HFFc6 (cell line): ENCODE measurements at places on chromosomes 16 and 17.

DNA sequence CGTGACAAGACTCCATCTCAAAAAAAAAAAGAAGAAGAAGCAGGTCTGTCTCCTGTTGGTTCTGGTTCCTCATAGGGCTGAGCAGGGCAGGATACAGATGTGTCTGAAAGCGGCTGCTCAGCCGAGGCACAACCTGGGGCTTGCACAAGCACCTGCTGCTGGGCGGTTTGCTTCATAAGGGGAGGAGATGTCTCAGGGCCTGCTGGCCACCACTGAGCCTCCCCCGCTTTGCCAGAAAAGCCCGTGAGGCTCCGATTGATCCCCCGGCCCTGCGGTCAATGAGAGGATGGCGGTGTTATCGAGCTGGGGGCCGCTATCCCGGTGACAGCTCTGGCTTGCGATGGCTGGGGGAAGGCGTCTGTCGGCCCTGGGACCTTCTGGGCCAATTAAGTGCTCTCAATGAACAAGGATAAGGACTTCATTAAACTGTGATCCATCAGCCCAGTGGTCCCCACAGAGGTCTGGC lies 162.0 kb downstream of the SDK2 start:
- no peak for DNase-seq

GRCh38 chr17:7107012-7107754 lies 7.4 kb downstream of the ASGR2 start:
- DNase-seq = no peak

DNA sequence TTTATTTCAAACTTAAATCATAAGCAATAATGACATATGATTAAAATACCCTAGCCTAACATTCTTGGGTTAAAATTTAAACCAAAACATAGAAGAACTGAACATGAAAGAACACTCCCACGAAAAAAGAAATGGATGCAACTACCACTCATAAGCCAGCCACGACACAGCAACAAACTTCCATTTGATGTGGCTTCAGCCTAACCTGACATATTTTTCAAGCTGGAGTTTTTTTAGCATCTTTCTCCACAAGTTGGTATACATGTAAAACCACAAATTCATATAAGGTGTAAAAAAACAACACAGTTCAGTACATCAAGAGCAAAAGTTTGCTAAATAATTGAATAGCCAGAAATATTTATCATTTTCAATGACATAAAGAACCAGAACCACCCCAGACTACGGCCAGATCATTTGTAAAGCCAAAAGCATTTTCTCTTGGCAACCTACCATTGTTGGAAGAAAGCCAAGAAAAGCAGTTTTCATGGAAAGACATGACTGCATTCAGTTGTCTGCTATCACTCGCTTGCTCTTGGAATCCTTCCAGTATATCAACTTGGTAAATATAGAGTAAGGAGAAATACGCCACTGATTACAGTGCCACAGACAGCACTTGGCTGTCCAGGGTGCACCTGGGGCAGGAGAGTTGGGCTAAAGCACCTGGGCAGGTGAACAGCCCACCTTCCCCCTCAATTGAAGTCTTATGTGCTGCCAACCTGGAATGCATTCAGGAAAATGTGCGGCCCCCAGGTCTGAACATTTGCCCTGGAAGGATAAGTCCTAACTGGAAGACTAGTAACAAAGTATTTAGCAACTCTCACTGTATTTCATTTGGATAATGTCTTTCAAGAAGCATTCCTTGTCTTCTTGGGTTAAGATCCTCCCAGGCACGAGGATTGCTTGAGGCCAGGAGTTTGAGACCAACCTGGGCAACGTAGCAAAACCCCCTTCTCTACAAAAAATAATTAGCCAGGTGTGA lies 60.5 kb downstream of the CREBBP start:
- DNase-seq = peak; percentile 93

- no peak for DNase-seq
These were observed 16.3 kb upstream of the KIF2B start for GRCh38 chr17:53806473-53806872.

DNA sequence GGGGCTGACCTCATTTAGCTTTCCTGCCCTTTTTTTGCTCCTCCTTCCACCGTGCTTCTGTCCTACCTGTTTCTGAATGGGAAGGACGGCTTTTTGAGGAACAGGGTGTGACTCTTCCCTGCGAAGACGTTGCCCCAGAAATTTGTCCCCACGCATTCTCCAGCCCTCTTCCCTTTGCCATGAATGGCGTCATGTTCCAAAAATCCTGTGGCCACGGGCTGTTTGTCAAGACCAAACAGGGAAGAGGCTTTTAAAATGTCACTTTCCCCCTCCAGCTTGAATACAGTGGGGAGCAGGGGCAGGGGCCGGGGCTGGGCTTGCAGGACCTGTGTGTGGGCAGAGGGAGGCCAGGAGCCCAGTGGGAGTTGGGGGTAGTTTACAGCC lies 13.9 kb downstream of the MPRIP start:
- DNase-seq = no peak

DNA sequence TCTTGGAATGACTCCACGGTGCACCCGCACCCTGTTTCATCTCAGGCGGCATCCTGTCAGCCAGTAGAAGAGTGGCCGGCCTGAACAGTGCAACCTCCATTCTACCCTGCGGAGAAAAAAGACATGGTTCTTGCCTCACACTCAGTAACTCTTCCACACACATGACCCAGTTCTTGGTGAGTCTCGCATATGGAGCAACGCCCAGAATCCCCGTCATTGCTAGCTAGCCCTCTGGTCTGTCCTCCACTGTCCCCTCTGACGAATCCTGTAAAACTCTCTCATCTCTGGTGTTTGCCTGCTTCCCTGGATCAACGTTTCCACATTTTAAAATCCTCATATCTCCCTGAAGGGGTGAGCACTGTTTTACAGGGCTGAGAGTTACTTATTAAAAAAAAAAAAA lies 4.2 kb upstream of the RDM1 start:
- no peak for DNase-seq

GRCh38 chr16:73891129-73891542 lies 405.5 kb upstream of the PSMD7 start:
- DNase-seq = no peak

DNA sequence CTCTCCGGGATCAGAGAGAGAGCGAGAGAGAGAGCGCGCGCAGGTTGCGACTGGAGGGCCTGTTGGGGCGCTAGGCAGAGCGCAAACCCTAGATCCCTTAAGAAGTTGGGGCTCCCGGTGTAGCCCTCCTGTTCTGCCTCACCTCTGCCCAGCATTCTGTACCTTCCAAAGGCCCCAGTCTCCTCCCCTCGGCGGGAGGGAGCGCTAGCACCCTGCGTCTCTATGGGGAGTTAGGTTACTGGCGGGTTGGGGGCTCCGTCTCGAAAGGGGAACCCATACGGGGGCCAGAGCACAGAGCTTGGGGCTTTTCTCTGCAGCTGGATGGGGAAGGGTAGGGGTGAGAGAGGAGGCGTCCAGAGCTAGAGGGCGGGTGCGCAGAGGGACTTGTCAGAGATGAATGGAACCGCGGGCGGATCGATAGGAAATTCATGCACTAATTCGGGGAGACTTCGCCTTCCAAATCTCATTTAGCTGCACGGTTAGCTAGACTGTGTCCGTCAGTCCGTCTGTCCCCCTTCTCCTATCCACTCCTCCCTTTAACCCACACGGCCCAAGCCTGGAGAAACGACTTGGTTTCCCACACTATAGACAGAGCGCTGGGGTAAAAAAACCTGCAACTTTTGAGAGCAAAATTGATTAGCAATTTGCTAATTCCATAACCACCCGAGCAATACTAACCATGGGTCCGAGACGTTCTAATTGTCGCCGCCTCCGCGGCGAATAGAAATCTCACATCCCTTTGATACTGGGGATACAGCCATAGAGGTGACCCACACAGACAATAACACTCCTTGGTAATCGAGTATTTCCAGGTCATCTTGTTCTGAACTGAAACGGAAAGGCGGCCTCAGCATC lies 693 bp upstream of the HOXB4 start:
- no peak for DNase-seq

DNA sequence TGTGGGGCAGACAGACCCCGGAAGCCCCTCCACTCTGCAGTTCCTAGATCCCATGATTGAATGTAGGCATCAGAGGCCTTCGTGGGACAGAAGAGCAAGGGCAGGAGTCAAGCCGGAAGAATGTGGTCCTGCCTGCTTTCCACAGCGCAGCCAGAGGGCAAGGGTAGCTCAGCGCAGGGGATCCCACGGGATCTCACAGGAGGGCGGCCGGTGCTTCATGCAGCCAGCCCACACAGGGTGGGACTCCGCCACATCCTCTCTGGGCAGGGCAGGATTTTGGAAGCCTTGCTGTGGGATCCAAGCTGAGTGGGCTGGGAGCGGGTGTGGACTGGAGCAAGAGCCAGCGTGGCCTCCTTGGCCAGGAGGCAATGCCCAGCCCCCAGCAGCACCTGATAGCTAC lies 13.0 kb downstream of the KATNB1 start:
- DNase-seq = no peak

- no peak for DNase-seq
These were observed 6.0 kb upstream of the CCL2 start for GRCh38 chr17:34249061-34249460.

- no peak for DNase-seq
These were observed 63.4 kb downstream of the SNX20 start for GRCh38 chr16:50617646-50618184.

DNA sequence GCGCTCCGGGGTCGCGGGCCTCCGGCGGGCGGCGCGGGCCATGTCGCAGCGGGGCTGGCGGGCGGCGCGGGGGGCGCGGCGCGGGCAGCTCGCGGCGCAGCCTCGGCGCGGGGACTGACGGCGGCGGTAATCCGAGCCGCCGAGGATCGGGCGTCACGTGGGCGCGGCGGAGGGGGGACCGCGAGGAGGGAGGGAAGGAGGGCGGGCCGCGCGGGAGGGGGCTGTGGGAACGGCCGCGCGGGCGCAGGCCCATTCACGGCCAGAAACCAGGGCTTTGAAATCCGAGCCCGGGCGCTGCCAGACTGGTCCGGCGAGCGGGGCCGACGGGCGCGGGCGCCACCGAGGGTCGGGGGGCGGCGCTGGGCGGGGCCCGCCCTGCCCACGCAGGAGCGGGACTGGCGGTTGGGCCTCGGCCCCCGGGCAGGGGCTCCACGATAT lies at the start of gene MTSS2:
Gene MTSS2 (minus strand): TSS at position 116 of the 438 bp plus-strand sequence. CDS start 262 bp downstream, outside the sequence.
- peak; percentile 73 for DNase-seq

- DNase-seq = no peak
These were observed 48.3 kb downstream of the ADCY7 start for GRCh38 chr16:50314665-50315064.

DNA sequence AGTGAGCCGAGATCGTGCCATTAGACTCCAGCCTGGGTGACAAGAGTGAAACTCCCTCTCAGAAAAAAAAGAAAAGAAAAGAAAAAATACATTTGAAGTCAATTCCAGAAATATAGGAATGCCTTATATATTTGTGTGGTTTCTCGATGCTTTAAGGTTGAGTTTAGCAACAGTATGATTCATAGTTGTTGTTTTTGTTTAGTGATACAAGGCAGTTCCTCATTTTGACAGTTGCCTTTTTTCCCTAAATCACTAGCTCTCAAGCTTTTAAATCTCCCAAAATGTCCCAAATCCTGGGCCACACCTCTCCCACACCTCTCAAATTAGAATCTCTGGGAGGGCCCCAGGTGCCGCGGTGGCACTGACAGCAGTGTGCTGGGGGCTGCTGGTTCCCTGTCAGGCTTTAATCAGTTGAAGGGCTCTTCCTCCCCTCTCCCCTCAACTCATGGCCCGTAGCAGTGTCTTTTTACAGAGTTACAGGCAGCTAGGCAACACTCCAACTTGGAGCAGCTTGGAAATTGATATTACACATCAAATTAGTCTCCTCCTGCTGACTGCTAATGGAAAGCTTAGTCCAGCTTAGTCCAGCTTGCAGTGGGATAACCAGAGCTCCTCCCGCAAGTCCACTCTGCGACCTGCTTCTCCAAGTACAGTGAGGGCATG lies 58.4 kb downstream of the EPN2 start:
- no peak for DNase-seq
